Activated naive CD8-positive, alpha-beta T cell treated with anti-CD3 and anti-CD28 coated beads, Interleukin-2, amount 50 U/mL, for 16 hours (primary cell): ENCODE measurements at places on chromosomes 13 and 19.

- DNase-seq, result no peak
Observed at GRCh38 chr13:72431981-72432682, 295.3 kb downstream of the MZT1 start.

GRCh38 chr13:24683838-24684599 is 3.8 kb downstream of the ATP12A start:
- peak; percentile 24 for DNase-seq

DNA sequence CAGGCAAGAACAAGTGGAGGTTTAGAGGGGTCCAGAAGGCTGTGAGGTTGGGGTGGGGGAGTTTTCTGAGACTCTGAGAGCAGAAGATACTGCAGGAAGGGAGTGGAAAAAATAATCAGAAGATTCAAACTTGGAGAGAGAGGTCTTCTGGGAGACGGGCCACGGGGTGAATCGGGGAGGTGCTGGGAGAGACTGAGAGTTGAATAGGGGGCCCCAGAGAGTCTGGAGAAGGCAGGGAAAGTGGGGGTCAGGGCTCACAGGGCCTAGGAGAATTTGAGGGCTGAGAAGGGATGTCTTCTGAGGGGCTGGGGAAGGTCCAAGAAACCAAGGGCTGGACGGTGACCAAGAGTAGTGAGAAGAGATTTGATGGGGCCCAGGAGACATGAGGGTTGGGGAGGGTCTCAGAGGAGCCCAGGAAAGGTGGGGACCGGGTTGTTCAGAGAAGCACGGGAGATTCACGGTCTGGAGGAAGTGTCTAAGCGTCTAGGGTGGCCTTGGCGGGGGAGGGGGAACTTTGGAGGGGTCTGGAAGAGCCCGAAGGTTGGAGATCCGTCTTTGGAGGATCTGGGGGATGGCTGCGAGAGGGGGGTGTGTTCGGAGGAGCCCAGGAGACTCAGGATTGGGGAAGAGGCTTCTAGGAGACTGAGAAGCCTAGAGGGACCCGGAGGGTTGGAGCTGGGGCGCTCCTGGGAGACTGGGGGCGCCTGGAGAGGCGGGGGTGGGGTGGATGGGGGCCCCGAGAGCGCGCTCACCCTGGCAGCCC is 1.5 kb downstream of the KCNC3 start:
- no peak for DNase-seq

DNA sequence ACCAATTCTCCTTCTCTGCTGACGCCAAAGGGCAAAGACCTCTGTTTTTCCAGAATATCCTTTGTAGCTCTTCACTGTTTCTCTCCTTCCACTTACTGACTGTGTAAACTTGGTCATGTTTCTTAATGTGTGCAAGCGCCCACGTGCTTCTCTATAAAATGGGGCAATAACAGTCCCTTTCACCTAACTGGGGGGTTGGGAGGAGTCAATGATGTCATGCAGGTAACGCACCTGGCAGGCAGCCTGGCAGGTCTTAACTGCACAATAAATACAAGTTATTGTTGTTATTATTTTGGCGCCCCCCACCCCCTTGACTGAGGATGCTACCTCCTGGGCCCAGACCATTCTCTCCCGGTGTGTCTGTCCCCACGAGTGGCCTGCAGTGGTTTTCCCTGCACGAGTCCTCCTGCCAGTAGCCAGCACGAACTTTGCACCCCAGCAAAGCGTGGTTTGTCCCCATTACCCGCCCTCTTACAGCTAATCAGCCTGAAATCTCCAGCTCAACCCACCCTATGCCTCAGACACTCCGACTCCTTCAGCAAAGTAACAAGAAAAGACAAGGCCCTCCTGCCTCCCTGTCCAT is 5.3 kb downstream of the SBSN start:
- no peak for DNase-seq

- DNase-seq, result no peak
Observed at GRCh38 chr19:3781603-3782002, 4.6 kb downstream of the MATK start.

DNA sequence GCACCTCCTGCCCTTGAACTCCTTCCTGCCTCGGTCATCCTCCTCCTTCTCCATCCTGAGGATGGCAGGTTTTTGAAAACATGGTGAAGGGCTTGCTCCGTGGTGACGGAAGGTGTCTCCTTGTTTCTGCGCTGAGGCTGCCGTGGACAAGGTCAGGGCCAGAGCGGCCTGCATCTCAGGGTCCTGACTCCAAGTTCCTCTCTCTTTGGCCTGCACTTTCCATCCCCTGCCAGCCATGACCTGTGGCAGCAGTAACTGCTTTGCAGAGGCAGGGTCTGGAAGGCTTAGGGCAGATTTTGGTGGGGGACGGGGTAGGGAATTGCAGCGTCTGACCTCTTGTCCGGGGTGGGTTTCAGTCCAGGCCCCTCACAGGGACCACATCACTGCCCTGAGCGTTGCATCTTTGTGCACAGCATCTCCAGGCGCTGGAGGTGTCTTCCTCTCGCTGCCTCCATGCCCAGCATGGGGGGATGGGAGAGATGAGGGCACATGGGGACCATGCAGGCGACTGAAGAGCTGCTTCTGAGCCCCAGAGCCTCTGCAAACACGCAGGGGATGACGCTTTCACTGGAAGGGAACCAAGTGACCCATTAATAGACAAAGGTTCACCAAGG is 216.8 kb downstream of the TEX29 start:
- DNase-seq, result no peak

GRCh38 chr19:41495589-41495988 is 52.6 kb downstream of the ERICH4 start:
- DNase-seq, result no peak

- no peak for DNase-seq
Observed at GRCh38 chr19:44927746-44928145, 13.3 kb downstream of the APOC1 start.

DNA sequence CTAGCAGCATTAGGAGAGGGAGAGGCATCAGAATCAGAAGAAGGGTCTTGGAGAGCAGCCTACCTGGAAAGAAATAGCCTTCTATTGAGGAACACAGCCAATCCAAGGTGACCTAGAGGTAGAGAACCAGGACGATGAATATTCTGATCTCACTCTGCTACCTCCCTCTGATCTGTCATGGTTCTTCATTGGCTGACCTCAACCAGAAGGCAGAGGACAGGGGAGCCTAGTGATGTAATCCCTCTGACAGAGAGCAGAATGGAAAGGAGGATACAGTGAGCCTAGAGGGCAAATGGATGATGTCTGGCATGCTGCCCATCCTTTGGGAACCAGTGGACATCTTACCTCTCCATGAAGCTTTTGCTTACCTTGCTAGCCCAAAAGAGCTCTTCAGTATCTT is 3.6 kb downstream of the ZNF507 start:
- DNase-seq, result no peak

GRCh38 chr19:5484398-5485285 is 29.4 kb downstream of the ZNRF4 start:
- no peak for DNase-seq

DNA sequence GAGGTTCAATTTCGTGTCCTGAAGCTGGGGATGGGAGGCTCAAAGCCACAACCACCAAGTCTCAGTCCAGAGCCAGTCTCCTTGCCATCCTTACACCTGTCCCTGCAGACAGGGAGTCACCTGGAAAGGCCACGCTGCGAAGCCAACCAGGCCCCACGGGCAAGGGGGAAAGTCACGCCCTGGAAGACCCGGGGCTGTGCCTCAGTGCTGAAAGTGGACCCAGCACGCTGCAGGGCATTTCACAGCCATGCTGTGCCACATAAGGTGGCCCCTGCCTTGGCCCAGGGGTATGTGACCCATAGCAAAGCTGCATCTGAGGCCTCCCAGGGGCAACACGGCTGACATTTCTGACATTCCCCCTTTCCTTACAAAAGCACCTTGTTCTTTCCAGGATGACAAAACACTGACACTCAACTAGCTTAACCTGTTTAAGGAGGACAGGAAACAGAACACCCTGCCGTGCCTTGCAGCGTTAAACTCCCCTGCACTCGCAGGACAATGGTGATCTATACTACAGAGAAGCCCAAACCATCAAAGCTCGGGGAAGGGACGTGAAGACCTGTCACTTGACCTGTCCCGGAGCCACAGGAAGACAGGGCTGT is 14.8 kb downstream of the CHERP start:
- DNase-seq, result no peak

DNA sequence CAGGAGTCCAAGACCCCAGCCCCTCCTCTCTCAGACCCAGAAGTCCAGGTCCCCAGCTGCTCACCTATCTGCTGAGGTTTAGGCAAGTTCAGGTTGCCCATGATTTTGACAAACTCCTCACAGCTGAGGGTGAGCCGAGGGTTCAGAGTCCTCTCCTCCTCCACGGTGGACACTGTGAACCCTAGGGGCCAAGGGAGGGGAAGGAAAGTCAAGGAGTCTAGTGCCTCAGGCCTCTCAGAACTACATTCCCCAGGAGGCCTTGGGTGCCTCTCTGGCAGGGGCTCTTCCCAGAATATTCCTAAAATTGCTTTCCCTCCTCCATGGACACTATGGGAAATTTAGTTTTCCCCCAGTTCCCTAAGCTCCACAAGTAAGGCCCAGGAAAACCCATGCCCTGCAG is 3.3 kb upstream of the PHLDB3 start:
- DNase-seq, result no peak

DNA sequence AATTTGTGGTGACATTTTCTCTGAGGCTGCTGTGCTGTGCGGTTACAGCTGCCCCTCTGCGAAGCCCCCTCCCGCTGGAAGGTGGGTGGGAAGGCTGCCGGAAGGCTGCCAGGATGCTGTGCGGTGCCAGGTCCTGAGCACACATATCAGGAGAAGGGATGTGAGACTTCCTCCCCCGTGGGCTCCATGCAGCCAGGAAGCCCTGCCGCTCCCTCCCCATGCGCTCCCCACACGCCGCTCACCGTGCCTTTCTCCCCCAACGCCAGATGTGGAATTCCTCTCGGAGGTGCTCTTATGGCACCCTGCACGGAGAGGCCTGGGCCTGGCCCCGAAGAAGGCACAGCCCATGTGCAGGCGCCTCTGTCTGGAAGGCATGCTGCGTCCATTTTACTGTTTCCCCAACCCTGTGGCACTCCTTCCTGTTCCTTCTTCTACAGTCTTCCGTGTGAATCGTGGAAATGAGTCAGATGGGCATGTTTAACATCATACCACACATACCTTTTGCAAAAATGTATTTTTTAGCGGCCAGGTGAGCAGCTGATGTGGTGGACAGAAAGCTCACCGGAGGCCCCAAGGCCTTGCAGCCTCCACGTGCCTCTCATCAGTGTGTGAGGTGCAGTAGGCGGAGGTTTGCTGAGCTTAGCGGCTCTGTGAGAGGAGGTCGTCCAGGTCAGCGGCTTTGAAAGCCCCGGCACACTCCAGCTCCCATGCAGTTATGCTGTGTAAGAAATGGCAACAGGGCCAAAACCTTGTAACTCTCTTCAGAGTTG is 88.0 kb downstream of the ATP11A start:
- no peak for DNase-seq

DNA sequence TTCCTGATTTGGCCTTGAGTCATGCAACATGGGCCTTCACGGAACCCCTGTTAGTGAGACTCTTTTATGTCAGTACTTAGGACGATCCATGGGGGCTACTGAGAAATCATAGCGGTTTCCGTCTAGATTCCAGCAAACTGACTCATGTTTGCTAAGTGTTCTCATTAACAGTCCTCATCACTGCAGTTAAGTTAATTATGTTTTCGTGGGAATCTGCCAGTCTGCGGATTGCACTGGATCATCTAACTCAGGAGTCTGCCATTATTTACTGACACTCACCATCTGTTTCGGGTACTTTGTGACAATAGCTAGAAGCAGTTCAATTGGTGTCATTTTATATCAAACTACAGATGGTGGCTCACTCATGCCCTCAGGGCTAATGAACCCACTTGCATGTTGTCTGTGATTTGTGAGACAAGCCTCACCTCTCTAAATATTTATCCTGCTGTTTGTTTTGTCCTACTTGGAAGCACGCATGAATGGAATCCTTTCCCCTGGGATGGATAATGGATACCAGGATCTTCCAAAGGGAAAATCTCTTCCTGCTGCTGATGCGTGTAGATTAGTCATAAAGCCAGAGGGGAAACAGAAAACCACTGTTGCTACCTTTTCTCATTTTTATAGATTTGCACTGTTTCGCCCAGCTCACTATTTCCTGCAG is 61.8 kb downstream of the RAB20 start:
- no peak for DNase-seq

DNA sequence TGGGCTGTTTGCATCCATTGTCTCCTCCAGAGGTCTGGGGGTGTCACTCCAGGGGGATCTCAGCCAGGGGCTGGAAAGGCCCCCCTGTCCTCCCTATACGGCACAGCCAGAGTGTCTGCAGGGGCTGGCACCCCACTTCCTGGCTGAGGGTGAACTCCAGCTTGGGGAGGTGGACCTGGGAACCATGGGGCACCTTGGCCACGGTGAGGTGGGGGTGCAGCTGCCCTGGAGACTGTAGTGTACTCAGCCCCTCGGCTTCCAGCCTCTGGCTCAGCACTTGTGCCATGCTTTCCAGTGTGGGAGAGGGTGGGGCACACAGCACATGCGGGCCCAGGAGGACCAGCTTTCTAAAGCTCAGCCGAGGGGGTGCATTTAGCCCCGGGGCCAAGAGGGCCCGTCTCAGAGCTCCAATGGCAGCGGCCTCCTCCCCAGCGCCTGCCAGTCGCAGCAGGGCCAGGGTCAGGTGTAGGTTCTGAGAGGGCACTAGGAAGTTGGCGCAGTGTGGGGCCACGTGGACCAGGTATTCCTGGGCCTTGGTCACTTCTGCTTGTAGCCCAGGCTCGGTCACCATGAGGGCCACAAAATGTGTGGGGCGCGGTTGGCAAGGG is 1.4 kb downstream of the LENG9 start:
- no peak for DNase-seq

DNA sequence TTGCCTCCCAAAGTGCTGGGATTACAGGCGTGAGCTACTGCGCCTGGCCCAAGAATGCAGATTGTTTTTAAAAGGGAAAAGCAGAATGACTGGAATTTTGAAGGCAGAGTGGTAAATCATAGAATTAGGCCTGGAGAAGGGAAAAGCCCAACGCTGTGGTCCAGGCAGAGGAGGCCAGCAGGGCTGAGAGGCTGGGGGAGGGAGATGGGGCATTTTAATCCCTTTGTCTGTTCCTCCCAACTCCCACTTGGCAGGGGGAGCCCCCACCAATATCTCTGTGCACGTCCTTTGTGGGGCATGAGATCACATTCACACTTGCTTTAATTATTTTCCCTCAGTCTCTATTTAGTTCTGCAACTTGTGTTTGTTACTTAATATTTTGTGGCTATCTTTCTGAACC is 54.4 kb upstream of the RANBP3 start:
- DNase-seq, result no peak

- DNase-seq, result peak; percentile 22
Observed at GRCh38 chr19:47032171-47032811, 12.7 kb downstream of the NPAS1 start.

DNA sequence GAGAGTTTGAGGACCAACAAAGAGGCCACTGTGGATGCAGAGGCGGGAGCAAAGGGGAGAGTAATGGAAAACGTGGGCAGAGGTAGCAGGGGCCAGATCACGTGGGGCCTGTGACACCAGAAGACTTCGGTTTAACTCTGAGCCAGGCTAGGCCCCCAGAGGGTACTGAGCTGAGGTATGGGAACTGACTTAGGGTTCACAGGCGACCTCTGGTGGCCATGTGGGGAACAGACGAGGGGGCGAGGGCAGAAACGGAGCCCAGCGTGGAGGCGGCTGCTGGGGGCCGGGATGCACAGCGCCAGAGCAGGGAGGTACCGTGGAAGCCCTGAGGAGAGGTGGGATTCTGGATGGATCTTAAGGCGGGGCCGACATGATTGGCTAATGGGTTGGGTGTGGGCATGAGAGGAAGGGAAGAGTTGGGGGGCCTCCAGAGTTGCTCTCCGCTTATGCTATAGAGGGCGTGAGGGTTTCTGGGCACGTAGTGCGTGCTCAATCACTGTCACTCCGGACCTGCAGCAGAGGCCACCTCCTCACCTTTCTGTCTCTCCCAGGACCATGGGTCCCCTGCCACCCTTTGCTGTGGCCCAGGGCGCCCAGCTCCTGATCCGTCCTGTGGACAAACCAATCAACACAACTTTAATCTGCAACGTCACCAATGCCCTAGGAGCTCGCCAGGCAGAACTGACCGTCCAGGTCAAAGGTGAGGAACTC is 13.7 kb downstream of the PVR start:
- peak; percentile 50 for DNase-seq
